ENCODE measurements at places on chromosomes 12 and 14.

DNA sequence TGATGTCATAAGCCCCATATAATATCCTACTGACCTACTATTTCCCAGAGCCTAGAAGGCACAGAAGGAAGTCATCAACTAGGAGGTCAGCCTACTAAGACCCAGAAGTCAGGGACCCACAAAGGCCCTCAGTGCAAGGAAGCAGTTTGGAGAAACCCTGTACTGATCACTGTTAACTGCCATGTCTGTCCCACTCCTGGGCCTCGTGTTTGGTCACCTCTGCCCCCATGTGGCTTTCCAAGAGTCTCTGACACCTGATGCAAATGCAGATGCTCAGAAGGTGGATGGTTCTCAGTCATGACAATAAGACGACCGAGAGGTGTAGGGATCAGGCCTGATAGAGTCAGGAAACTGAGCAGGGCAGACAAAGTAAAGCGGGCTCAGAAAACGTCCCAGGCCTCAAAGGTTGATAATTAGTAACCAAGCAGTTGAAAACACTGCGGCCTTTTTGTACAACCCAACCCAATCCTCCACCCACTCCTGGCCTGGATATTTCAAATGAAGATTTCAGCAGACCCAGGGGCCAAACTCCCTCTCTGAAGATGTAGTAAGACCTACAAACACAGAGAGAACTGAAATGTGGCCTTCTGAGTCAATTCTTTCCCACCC, 23.4 kb downstream of the PRKAB1 start:
- DNase-seq = no peak

- no peak for DNase-seq
Measured at GRCh38 chr14:104016873-104017650, 68.4 kb upstream of the ASPG start.

DNA sequence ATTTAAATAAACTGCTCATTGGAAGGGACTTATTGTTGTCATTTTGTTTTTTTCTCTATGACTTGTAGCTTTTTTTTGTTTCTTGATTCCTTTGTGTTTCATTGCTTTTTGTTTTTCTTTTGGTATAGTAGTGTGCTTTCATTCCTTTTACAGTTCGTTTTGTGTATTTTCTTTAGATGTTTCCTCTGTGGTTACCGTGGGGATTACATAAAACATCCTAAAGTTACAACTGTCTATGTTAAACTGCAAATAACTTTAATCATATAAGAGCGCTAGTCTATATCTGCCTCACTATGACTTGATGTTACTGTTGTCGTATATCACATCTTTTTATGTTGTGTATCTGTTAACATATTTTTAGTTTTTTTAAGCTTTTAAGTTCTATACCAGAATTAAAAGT, 86.9 kb downstream of the ATF7IP start:
- DNase-seq = no peak

- no peak for DNase-seq
Measured at GRCh38 chr14:100339766-100340422, 16.8 kb downstream of the SLC25A47 start.

DNA sequence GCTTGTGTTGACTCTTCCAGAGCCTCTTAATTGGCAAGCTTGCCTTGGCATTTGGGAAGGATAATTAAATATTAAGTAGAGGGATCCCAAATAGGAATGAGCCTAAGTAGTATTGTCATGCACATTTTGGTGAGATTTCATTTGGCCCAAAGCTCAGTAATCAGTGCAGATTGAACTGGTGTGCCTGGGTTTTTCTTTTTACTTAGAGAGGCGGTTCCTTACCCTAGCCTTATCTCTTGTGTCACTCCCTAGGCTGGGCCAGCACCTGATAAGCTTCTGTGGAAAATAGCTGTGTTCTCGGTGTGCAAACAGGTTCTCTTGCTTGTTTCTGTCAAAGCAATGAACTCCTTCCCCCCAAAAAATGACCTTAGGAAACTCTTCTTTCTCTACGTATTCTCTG, 9.3 kb upstream of the B4GALNT3 start:
- no peak for DNase-seq

- DNase-seq = no peak
Measured at GRCh38 chr12:93944911-93945310, 203.5 kb upstream of the PLXNC1 start.

DNA sequence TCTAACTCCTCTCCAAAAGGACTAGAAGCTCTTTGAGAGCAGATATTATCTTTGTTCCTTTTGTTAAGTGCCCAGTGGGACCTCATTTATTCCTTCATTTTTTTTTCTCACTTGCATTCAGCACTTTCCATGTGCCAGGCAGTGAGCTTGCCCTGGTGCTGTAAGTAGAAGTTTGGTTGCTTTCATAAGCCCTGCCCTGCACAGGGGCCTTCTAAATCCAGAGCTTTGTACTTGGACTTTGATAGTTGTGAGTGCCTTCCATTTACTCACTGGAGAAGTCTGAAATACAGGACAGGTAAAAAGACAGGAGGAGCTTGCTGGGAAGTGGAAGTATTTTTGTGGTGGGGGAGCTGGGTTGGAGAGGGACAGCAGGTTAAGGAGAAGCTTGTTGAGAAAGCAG, 56.7 kb upstream of the PTCSC3 start:
- DNase-seq = no peak

- no peak for DNase-seq
Measured at GRCh38 chr14:89498878-89499277, 81.8 kb upstream of the FOXN3 start.

GRCh38 chr12:98085046-98085755, 430.2 kb upstream of the TMPO start:
- DNase-seq = no peak

GRCh38 chr14:99910337-99911309, 117.4 kb downstream of the EML1 start:
- DNase-seq = no peak

- no peak for DNase-seq
Measured at GRCh38 chr14:84894254-84894653, 635.7 kb upstream of the FLRT2 start.

DNA sequence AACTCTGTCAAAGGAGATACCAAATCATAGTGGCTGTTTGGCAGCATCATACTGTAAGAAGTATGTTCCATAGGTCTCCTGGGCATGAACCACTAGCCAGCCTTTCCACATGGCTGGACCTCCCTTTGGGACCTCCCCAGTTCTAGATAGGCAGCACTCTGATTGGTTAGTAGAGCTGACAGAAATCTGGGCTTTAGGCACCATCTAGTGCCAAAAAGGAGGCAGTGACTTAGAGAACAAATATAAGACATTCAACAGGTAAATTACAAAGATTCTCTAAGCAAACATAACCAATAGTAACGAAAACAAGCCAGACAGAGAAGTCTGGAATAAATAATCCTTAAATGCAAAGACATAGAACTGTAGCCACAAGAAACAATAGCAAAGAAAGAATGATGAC, 148.0 kb upstream of the PDE3A start:
- DNase-seq = no peak

- no peak for DNase-seq
Measured at GRCh38 chr12:70265132-70265531, 21.9 kb downstream of the CNOT2 start.

DNA sequence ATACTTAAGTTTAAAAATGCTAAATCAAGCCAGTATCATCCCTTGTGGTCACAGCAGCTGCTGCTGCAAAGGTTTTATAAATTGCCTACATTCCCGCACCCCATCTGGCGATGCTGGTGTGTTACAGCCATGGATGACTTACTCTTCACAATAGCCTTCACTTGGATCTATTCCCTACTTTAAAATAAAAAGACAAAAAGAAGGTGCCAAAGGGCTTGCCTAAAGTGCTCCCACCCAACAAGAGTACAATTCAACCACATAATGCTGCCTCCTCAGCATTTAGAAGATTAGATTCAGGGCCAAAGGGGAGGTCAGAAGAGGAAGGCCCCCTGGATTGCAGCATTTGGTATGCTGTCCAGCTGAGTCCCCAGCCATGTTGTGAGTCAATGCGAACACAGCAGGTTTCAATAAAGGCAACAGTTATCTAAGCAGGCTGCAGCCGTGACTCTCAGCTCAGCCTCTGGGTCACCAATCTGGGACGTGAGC, 176.1 kb downstream of the DAD1 start:
- DNase-seq = no peak
